ENCODE measurements at places on chromosomes 5 and 9.

GRCh38 chr9:121219530-121219929, 17.9 kb upstream of the RAB14 start:
- no peak for DNase-seq

DNA sequence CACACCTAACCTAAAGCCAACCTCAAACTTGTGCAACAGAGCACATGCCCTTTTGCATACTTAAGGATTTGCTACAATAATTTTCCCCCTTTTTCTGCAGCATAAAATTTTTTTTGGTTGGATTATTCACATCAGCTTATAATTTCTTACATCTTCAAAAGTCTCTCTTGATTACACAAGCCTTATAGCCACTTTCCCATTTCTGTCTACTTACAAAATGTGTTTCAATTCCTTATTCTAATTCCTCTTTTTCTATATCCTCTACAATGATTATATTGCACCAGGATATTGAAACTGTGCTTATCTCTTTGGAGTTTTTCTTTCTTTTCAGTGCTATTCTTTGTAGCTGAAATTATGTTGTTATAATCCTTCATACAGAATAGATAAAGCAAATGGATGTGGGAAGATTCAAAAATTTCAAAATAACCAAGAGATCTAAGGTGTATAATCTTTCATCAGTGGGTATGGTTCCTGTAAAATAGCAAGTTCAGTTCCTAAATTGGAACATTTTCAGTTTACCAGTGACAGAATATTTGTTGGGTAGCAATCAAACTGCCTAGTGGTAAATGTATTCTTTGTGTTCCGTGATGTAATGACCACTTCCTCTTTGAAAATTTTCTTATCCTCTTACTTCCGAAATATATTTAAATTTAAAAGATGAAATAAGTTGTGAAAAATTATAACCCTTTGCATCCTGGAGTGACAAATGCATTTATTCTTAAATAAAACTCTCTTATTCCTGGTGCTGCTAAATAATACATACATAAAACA, 386.8 kb upstream of the CHD1 start:
- DNase-seq: no peak

DNA sequence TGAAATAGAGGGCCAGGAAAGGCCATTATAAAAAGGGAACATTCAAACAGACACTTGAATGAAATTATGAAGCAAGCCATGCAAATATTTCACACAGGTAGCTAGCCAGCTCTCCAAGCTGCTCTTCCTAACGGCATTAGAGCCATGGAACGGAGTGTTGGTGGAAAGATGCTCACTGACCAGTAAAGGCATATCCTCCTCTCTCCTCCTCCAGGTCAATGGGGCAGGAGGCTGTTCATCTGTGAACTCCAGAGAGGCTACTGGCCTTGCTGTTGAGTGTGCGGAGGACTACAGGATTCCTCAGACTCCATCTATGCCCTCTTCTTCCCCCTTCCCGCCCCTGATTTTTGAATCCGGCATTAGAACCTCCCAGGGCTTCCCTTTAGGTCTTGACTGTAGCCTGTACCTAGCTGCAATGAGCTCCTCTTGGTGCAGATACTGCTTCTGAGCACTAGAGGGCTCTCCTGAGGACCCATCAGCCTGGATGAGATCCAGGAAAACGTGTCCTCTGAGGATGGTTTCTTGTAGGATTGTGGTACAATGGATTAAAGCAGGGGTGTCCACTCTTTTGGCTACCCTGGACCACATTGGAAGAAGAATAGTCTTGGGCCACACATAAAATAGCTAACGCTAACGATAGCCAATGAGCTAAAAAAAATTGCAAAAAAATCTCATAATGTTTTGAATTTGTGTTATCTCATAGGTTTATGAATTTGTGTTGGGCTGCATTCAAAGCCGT, 162.2 kb downstream of the SREK1 start:
- peak; percentile 63 for DNase-seq

GRCh38 chr9:126108240-126108639, 218.4 kb upstream of the MVB12B start:
- DNase-seq: no peak

DNA sequence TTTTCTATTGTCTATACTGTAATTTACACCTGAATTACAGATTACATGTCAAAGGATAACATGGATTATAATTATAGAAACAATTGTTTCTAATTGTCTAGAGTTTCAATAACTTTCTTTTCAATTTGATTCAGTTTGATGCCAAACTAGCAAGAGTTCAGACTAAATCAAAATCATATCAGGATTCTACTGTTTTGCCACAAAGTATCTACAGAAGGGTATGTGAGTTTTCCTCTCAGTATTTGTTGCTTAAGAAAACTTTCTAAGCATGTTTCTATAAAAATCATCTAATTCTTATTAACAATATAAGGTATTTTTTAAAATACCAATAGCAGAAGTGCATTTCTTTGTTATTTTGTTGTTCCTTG, 12.5 kb downstream of the SELENOP start:
- no peak for DNase-seq

DNA sequence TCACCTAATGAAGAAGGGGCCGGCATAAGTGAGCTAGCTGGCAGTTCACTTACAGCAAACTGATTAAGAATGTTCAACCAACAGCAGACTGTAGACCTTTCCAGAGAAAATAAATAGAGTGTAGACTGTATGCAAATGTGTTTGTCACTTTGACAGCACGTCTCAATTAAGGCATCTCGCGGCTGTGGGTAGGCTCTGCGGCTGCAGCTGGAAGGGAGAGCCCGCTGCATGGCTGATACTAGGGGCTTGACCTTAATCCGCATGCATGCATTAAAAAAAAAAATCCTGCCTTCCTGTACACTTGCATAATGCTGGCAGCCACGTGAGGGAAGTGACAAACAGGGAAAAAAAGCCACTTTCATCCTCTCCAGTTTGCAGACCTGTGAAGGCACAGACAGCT, 82.3 kb downstream of the CRB2 start:
- DNase-seq: no peak

DNA sequence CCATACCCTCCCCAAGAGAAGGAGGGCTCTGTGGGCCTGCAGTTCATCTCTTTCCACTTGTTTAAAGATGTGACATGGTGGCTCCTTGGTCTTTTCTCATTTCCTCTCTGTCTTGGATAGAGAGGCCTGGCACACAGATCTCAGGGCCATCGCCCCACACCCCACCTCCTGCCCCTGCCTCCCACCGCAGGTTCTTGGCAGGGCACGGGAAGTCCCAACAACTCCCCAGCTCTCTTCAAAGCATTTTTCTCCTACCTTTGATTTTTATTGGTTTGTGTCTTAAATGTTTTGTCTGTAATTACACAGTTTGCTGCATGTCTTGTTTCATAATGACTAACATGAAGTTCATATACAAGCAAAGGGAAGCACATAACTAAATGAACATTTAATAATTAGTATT, 178.5 kb upstream of the MSX2 start:
- no peak for DNase-seq

DNA sequence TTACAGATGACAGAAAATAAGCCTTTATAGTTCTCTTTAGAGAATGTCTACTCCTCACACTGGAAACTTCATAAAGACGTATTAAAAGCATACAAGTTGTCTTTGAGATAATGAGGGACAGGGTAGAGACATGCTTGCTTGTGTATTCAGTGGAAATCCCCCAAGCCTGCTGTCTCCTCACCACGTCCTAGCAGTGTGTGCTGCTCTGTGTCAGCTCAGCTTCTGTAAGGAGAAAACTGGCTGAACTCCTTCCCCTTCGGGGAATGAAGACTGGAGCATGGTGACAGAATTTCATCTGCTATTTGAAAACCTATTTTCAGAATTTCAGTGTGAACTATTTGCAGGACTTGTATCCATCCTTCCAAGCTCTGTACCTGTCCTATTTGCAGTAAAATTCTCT, 9.4 kb downstream of the OR2V2 start:
- DNase-seq: no peak

DNA sequence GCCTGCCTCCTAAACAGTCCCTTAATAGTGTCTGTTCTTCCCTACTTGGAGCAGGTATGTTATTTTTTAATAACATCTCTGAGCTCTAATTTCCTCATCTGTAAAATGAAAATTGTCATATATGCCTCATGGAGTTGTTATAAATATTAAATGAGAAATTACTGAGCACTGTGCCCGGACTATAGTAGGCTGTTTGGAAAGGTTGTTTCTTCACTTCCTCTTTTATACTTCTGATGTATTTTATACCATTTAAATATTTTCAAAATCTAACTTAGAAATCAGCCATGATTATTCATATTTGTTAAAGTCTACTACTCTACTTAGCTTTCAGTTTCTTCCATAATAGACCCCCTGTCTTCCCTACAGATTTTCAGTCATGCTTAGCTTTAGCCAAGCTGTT, 30.5 kb upstream of the HAPLN1 start:
- DNase-seq: no peak

GRCh38 chr5:65050826-65051498, 282.2 kb downstream of the CWC27 start:
- DNase-seq: no peak

DNA sequence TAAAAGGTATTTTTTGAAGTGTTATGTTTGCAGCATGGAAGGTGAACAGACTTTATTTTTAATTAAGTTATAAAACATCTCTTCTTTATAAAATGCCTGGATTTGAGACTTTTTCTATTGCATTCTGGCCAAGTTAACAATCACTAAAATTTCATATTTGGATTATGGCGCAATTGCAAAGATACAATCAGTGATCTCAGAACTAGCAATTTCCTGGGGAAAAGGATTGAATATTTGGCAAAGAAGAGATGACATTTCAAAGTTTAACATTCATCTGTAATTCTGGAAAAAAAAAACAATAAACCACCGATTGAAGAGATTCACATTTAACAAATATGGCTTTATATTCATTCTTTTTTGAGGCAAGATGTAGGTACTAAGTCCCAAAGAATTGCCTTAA, 378.0 kb downstream of the LRRC70 start:
- no peak for DNase-seq

- no peak for DNase-seq
Measured at GRCh38 chr5:39218482-39219402, 621 bp downstream of the FYB1 start.

- no peak for DNase-seq
Measured at GRCh38 chr5:107211630-107212029, 459.1 kb downstream of the EFNA5 start.

- no peak for DNase-seq
Measured at GRCh38 chr9:26561928-26562327, 330.7 kb downstream of the CAAP1 start.

GRCh38 chr5:163551156-163551555, 45.7 kb downstream of the MAT2B start:
- no peak for DNase-seq

DNA sequence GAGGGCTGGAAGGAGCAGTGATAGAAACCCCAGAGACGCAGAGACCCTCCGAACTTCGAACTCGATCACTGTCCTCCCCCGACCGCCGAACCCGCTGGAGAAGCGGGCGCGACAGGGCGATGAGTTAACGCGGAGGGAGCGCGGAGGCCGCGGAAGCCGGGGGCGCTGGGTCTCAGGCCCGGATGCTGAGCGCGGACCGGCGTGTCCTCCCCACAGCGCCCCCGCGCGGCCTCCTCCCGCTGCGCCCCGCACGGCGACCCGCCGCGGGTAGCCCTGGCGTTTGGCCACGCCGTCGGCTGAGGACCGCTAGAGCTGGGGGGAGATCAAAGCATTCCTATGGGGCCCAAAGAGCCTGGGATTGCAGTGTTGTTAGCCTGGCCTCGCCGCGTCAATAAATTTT, 7.7 kb upstream of the DMRT2 start:
- no peak for DNase-seq

- DNase-seq: no peak
Measured at GRCh38 chr5:3715062-3715461, 119.4 kb downstream of the IRX1 start.

GRCh38 chr5:2695200-2695891, 56.1 kb downstream of the IRX2 start:
- DNase-seq: no peak

- DNase-seq: no peak
Measured at GRCh38 chr9:126516561-126516935, 97.2 kb upstream of the LMX1B start.

- no peak for DNase-seq
Measured at GRCh38 chr9:22529426-22530199, 83.0 kb downstream of the DMRTA1 start.

DNA sequence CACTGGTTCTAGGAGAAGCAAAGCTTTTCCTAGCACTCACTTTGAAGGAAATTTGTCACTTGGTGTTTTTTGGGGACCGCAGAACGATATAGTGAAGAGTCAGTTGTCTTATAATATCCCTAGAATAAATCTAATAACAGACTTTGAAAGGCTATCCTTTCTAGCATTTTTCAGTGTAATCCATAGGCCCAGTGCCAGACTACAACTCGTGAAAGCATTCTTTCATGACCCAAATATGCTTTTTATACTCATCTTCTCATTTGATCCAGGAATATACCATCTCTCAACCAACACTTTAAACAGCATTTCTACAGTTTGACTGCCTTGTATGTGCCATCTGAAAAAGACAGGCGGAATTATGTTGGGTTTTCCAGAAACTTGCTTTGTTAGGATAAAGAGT, 104.0 kb downstream of the ERCC6L2 start:
- peak; percentile 29 for DNase-seq

DNA sequence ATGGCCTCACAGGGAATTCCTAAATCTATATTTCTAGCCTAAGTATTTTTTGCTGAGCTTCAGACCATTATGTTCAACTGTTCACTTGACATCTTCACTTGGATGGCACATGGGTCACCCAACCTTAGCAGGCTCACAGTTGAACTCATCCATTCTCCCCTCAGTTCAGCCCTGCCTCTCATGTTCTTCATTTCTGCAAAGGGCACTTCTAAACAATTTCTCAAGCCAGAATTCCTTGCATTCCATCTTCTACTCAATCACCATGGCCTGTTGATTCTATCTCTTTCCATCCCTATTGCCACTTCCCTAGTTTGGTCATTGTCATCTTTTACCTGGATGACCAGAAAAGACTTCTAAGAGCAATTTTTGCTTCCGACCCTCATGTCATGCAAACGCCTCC, 7.3 kb upstream of the RGS3 start:
- DNase-seq: no peak

- peak; percentile 86 for DNase-seq
Measured at GRCh38 chr5:36691696-36692371, 85.4 kb downstream of the SLC1A3 start.

DNA sequence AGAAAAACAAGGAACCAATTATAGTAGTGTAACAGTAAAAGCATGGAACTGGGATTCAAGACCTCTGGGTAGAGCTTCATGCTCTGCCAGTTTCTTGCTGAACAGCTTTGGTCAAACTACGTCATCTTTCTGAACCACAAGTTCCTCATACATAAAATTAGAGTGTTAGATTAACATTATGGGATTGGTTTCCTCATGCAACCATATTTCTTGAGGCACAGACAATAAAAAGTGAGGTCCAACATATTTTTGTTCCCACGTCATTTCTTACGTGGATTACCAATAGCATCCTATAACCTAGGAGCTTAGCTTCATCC, 354.8 kb downstream of the TMEM232 start:
- DNase-seq: no peak

DNA sequence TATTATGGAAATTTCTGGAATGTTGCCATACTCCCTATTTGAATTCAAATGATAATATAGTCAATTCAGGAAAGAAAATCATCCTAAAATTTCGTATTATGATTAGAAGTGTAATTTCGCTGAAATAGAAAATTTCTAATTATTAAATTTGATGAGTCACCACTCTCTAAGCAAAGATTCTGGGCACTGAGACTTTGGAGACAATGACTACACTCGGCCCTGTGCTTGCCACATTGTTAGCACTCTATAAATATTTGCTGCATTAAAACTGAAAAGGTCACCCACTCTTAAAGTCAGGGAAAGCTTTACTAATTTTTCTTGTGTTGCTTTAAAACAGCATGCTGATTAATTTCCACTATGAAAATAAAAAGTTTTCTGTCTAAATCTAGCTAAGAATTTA, 240.3 kb downstream of the TLE4 start:
- DNase-seq: no peak

- no peak for DNase-seq
Measured at GRCh38 chr9:79745752-79746336, 174.1 kb downstream of the TLE4 start.

Measured in foreskin melanocyte (primary cell).